Upper lobe of right lung (tissue), 1 donor: ENCODE measurements at places on chromosomes 7 and 10.

GRCh38 chr10:114319406-114320248, 80.6 kb downstream of the VWA2 start:
- peak; percentile 34 for DNase-seq

DNA sequence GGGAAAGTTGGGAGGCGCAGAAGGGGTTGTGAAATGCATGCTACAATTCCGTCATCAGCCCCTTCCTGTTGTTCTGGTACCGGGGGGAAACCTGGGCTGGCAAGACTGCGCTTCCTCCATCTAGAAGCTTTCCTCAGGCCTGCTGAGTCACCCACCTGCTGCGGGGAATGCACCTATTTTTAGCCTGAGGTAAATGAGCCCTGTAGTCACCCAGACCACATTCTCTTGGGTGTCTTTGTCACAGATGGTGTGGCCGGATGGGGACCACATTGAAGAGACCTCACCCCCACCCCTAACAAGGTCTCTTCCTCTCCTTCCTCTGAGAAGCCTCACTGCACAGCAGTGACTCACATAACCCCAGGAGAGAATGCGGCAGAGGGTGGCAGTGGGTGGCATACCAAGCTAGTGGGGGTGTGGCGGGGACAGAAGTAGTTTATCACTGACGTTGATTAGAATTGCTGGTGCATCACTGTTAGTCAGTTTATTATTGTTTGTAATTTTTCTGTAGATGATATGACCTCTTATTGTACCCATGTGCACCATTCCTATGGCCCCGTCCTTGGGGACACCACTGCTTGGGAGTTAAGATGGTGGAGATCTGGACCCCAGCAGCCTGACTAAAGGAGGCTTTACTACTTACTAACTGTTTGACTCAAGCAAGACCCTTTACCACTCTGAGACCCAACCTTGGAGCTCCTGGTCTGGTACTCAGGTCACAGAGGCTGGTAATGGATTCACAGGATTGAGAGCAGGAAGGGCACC, 83.0 kb upstream of the DUSP5 start:
- DNase-seq: no peak

DNA sequence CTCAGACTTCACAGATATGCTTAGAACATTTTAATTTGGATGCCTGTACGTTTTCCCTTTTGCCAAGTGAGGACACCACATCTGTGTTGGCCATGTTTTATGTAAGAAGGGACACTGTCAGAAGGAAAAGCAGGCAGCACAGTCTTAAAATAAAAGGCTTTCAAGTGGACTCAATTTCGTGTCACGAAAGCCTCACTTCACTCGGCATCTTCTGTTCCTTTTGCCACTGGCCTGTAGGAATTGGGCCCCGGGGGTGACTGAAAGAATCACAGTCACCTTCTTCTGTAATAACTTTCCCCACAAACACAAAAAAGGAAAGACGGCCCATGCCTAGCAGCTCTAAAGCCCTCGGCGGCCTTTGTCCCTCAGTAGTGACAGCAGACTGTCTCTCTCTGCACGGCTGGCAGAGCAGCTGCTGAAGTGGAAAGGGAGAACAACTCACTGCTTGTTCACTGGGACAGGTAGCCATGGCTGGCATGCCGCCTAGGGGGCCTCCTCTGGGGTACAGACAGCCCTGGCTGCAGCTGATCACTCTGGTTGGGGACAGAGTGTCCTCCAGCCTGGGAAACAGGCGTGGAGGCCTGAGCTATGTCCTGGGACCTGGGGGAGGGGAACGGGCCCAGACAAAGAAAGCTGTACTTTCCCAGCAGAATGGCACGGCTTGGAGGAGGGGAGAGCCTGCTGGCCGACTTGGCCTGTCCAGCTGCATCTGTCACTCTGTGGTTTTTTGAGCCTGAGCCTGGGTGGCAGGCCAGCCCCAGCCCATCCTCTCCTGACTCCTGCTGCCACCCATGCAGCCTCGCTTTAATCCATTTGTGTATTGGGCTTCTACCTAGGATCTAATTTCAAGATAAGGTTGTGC, 4.4 kb downstream of the RASSF4 start:
- peak; percentile 90 for DNase-seq

- peak; percentile 89 for DNase-seq
Observed at GRCh38 chr7:129091484-129092002, 36.6 kb upstream of the TNPO3 start.

DNA sequence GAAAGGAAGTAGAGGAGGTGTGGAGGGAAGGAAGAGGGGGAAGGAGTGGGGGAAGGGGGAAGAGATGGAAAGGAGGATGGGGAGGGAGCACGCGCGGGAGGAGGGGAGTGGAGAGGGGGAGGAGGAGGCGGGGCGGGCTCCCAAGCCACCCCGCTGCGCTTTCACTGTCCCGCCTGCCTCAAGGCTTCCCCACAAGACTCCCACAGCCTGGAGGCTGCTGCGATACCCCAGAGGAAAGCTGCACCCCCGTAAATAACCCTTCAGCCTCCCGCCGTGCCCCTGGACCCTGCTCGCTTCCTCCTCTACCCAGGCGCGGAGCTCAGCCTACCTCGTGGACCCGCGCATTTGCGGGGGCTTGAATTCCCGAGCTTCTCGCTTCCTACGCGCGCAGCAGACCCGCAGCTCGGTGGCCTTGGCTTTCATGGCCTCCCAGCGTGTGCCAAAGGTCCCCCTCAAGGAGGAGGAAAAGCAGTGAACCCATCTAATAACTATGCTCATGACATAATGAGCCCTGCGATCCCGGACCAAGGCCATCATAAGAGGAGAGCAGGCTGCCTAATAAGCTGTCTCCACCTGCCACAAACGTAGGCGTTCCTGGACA, at the start of gene C10orf67:
TSS of gene C10orf67 (minus strand) at position 557 of the 601 bp plus-strand sequence. CDS start at position 534, 23 bp downstream.
- peak; percentile 74 for DNase-seq

DNA sequence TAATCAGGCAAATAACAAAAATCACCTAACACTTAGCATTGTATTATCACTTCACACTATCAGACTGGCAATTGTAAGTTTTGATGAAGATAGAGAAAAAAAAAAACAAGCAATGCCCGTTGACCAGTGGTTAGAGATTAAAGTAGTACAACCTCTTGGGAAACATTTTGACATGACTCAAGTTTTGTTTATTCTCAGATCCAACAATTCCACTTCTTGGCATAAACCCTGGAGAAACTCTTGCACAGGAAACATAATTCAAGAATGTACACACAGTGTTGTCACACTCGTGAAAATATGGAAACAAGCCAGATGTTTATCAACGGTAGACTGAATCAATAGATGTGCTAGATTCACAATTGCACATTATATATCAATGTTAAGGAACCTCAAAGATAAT, 37.2 kb downstream of the FRMD4A start:
- no peak for DNase-seq

GRCh38 chr10:72107325-72108003, 19.1 kb upstream of the SPOCK2 start:
- no peak for DNase-seq

GRCh38 chr7:102866535-102867215, 46.1 kb upstream of the LRRC17 start:
- no peak for DNase-seq

DNA sequence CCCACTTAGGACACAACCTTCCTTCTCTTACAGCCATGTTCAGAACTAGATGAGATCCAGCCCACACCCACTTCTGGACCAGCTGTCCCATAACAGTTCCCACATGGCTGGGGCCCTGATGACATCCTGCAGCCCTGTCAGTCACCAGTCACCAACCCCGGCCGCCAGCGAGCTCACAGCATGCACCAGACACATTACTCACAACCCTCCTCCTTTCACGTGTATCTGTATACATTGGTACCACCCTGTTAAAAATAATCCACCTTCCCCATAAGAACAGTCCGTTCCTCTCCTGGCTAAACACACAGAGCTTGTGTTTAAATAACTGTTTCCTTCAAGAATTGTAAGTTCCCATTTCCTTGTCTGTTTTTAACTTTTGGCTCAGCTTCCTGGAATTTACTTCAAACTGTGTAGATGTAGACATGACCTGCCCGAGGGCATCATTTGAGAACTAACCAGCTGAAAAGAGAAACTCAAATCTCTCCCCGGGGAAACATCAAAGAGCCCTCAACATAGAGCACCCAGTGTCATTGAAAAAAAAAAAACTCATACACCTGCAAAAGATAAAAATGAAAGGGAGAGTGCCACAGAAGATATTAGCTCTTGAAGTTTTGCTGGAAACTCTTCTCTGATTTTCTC, 26.0 kb upstream of the PRLHR start:
- no peak for DNase-seq

GRCh38 chr7:74420006-74420405, 33.7 kb upstream of the GTF2IRD1 start:
- no peak for DNase-seq

GRCh38 chr10:70891627-70892026, 3.3 kb upstream of the PCBD1 start:
- DNase-seq: no peak

GRCh38 chr7:36650320-36650719, 74.0 kb downstream of the AOAH start:
- no peak for DNase-seq

- no peak for DNase-seq
Observed at GRCh38 chr10:45809837-45810236, 37.5 kb downstream of the AGAP4 start.

GRCh38 chr10:120732067-120732466, 119.1 kb upstream of the WDR11 start:
- DNase-seq: no peak

GRCh38 chr7:2227699-2228098, 5.0 kb downstream of the MAD1L1 start:
- no peak for DNase-seq

- peak; percentile 29 for DNase-seq
Observed at GRCh38 chr10:110446954-110447608, 50.6 kb upstream of the DUSP5 start.

DNA sequence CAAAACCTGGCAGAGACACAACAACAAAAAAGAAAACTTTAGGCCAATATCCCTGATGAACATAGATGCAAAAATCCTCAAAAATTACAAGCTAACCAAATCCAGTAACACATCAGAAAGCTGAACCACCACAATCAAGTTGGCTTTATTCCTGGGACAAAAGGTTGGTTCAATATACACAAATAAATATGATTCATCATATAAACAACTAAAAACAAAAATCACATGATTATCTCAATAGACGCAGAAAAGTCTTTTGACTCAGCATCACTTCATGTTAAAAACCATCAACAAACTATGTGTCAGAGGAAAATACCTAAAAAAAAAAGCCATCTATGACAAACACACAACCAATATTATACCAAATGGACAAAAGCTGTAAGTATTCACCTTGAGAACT, 283.5 kb downstream of the THSD7A start:
- DNase-seq: no peak

GRCh38 chr10:24010436-24010970, 198.4 kb upstream of the KIAA1217 start:
- DNase-seq: no peak

GRCh38 chr7:51029701-51030191, 247.1 kb upstream of the GRB10 start:
- DNase-seq: no peak

DNA sequence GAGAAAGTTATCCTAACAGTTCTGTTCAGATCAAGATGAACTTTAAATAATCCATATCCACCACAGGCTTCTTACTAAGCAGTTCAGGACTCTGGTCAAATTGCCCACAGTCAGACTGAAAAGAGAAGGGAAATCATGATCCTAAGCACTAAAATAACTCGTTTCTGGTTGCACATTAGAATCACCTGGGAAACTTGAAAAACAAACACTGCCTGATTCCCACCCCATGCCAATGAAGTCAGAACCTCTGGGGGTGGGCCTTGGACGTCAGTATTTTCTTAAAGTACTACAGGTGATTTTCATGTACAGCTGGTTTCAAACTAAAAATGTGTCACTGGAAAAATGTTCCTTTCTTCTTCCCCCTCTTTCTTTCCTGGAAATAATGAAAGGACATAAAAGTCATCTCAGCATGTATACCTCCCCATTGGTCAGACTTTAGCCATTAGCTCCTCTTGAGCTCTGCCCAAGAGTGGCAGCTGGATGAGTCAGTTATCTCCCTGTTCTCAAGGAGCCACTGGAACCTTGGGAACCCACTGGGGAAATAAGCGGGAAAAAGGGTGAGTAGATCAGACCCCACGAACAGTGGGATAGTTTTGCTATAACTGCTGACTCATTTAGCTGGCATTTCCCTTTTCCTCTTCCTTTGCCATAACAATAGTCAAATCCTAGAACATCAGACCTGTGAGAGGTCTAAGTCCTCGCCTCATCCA, 75.3 kb upstream of the IL6 start:
- DNase-seq: no peak

- peak; percentile 38 for DNase-seq
Observed at GRCh38 chr7:45184326-45185027, 26.9 kb downstream of the RAMP3 start.

- DNase-seq: no peak
Observed at GRCh38 chr10:72694476-72695369, 2.8 kb downstream of the MCU start.

- no peak for DNase-seq
Observed at GRCh38 chr10:72697716-72698115, 5.8 kb downstream of the MCU start.

- DNase-seq: no peak
Observed at GRCh38 chr10:44771233-44771995, 139.7 kb upstream of the TMEM72 start.

DNA sequence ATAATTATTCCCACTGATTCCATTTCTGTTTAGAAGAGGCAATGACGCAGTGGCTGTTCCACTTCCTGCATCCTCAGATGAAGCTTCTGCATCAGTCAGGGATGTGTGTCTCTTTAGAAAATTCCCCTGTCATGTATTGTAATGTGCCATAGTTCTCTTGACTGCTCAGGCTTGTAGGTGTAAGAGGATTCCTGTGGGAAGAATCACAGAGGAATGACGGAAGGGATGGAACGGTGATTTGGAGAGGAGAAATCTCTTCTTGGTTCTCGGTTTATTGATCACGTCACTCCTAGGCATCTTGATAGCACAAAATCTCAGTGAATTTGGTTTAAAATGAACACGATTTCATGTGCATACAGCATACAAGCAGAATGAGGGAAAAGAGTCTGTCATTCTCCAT, 69.8 kb upstream of the PRKCQ start:
- no peak for DNase-seq

DNA sequence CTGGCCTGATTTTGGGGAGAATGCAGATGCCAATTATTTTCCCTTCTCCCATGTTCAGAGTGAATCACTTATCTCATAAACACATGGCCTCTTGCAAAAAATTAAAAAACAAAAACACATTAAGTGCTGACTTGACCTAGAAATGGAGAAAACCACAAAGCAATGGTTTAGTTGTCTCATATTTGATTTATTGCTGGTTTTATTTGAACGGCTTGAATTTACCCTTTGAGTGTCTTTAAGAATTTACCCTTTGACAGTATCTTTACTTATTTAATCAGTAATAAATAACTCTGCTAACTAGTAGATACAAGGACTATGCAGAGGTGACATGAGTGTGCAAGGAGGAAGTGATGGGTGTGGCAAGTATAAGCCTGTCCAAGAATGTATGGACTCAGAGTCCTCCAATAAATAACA, 68.1 kb upstream of the GSDME start:
- DNase-seq: no peak

DNA sequence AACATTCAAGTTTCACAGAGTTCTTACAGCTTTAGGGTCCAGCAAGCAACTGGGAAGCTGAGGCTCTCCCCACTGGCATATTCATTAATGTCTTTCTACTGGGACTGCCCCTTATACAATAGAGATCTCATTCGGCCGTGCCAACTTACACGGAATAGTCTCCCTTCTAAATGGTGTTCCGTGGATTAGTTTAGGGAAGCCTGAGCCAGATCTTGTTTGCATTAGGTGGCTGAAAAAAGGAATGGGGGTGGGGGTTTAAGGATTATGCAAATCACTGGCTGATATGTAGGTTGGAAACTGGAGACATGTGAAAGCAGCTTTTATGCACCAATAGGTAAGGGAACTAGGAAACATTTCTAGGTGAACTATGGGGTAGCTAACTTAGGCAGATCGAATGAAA, 218.3 kb downstream of the TRIL start:
- DNase-seq: no peak
